DMS153 (cell line): ENCODE measurements at places on chromosomes 5 and 9.

DNA sequence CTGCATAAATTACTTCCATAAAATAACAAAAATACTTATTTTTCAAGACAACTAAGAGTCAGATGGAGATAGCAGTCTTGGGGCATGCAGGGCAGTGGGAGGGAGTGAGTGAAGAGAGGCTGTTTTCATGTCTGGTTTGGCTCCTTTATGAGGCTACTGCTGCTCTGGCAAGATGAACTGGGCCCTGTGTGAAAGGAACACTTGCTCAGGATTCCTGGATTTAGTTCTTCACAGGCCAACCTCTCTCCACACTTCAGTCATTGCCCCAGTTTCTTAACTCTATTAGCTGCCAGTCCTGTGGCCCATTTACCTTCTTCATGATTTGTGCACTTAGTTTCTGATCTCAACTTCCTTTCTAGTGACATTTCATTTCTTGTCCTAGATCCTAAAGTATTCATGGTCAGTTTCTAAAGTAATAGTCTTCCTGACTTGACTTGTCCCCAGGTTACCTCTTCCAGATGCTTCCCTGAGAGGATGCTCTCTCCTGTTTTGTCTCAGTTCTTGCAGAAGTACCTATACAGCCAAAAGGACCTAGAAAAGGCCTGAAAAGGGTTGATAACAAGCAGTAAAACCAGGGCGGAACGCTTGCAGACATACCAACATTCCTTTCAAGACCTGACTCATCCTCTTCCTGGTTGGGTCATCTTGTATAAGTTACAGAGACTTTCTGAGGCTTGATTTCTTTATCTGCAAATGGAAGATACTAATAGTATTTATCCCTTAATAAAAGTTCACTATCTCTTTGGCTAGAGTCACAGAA lies 77.0 kb upstream of the ZFAND5 start:
- DNase-seq: no peak

DNA sequence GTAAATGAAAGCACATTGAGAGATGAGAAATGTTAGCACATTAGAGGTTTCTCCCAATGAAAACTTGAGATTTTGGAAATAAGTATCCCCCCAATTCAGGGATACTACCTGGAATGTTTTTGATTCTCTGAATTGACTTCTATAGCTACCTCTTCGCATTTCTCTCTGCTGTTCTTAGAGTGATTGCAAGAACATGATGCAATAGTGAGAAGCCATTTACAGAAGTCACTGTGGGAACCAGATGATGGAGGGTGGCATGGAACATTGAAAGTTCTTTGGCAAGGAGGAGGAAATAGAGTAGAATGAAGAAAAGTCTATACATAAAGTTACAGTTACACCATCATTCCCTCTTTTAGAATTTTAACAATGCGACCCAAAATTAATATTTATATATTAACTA lies 9.2 kb downstream of the NPR3 start:
- DNase-seq: no peak

GRCh38 chr9:18980189-18980588 lies 52.8 kb downstream of the SAXO1 start:
- DNase-seq: no peak

DNA sequence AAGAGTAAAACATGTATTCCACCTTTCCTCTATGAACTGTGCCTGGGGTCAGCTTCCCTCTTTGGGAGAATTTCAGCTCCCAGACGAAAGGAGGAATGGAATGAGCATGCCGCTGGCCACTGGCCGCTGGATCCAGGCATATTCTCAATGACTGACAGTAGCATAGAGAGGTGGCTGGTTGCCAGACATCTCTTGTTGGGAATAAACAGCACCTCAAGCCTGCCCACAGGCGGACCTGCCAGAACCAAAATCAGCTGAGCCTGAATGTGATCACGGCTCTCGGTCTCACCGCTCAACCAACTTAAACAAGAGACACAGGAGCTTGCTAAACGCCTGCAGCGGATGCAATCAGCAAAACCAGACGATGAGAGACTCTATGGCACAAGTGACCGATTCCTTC lies 20.6 kb downstream of the TBC1D9B start:
- DNase-seq: no peak

- DNase-seq: no peak
Measured at GRCh38 chr5:90379652-90380051, 29.9 kb downstream of the CETN3 start.

DNA sequence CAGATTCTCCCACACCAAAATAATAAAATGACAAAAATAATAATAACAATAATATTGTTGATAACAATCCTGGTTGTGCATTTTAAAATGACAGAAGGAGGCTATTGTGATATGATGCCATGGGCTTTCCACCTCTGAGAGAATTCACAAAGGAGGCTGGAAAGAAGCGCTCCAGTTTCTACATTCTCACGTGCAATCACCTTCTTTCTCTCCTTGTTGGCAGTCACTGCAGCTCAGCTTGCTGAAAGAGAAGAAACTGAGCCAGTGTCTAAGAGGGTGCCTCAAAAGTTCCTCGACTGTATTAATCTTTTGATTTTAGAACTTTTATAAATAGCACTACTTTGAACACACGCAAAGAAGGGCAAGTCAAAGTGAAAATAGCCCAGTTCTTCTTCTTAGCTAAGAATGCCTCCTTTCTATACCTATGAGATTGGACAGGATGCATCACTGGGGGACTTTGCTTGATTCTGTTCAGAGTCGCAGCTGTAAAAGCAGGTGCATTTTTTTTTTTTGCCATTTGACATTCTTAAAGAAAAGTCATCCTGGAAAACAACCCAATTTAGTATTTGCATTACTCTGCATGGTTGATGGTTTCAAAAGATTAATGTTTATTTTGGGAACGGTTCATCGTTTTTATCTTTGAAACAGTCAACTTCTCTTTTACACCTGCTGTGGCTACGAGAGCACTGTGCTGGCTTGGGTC lies 12.4 kb upstream of the SUB1 start:
- DNase-seq: no peak

DNA sequence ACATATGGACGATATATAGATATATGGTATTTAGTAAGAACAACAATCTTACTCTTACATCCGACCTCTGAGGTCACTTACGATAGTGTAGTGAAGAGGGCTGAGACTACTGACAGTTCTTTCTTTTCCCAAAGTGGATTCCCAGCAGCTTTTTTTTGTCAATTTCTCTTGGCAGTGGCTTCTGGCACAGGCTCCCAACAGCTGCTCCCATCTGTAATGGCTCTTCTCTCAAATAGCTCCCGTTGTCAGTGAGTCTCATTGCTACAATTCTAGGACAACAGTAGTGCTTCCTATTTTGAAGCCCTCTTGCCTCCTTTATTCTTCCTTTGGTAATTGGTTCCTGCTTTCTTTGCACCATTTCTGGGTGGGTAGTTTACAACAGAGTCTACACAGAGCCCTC lies 68.4 kb downstream of the SLC25A46 start:
- DNase-seq: no peak

- DNase-seq: no peak
Measured at GRCh38 chr5:82365744-82366228, 87.6 kb upstream of the RPS23 start.

DNA sequence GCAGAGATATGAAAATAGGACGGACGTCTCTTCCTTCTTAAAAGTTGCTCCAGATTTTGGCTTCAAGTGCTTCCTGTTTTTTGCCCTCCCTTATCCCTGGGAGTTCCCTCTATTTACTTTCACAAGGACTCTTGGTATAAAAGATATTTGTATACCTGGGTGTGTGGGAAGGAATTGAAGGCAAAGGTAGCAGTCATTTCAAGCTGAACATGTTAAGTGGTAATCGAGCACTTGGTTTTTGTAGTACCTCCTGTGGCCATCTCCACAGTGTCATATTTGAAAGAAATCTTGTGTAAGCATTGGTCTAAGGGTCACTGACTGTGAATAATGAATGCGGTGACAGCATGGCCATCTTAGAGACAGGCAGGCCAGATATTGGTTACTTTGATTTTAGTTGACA lies 593.6 kb downstream of the MTRR start:
- DNase-seq: no peak

DNA sequence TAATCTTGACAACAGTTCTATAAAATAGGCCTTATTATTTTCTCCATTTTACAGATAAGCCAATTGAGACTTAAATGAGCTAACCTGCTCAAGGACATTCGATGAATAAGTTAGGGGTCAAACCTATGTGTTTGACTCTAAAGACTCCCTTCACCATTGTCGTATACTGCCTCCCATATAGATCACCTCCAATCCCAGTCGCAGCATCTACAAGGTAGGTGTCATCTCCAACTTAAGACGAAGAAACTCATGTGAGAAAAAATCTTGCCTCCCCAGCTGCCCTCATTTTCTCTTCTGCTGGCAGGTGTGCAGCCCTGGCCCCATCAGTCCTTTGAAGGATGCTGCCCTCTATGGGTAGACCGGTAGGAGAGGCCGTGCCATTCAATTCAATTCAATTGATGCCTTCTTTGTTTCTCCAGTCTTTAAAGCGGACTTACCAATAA lies 75.2 kb upstream of the SMARCA2 start:
- DNase-seq: peak; percentile 36

DNA sequence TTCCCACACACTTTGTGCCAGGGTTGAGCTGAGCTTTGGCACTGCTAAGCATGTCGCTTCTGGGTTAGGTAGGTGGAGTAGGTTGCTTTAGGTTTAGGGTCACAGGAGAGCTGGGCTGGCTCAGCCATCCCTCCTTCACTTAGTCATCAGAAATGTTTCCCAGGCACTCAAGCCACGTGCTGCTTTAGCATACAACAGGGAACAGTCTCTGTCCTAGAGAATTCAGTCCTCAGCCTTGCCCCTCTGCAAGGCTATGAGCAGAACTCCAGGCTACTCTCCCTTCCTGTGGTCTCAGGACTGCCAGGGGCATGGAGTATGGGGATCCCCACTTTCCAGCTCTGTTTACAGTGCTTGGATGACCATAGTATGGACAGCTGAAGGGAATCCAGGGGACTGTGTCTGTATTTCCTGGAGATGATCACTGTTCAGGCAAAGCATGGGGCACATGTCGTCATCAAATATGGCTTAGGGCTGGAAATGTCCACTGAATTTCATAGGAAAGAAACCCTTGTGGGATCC lies 7.5 kb upstream of the ANKRD33B start:
- no peak for DNase-seq

GRCh38 chr5:9894571-9895301 lies 264.6 kb upstream of the TAS2R1 start:
- DNase-seq: no peak

- DNase-seq: no peak
Measured at GRCh38 chr5:79686799-79687198, 2.8 kb upstream of the CMYA5 start.

DNA sequence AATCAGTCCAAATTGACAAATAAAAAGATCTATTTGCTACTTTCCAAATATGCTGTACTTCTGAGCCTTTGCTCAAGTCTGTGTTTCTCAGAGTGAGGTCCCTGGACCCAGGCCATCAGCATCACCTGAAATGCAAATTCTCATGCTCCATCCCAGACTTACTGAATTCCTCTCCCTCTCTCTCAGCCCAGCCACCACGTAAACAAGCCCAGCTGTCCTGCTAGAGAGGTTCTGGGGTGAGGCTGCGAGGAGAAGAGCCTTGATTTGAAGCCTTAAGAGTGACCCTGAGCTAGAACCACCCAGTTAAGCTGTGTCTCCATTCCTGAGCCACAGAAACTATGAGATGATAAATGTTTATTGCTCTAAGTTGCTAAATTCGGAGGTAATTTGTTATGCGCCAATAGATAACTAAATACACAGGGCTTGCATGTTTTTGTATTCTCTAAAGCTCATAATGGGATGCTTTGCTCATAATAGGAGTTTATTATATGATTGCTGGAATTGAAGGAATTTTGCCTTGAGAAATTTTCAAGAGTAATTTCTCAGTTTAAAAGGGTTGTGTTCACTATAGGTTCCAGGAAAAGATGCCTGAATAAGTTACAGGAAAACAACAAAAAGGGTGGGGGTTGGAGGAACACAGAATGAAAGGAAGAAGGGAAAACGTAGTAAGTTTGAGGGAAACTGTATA lies 98.9 kb upstream of the SPATA31D4 start:
- no peak for DNase-seq

- DNase-seq: peak; percentile 48
Measured at GRCh38 chr9:86486891-86487837, 133.0 kb upstream of the TUT7 start.

- DNase-seq: no peak
Measured at GRCh38 chr5:135037519-135038204, 3.6 kb upstream of the PITX1 start.

- no peak for DNase-seq
Measured at GRCh38 chr9:75826314-75826713, 64.2 kb upstream of the PCSK5 start.

- DNase-seq: no peak
Measured at GRCh38 chr5:169772256-169772655, 135.2 kb downstream of the DOCK2 start.

- no peak for DNase-seq
Measured at GRCh38 chr5:14040542-14040941, 96.1 kb upstream of the DNAH5 start.

- DNase-seq: no peak
Measured at GRCh38 chr9:128696923-128697707, 5.2 kb upstream of the PKN3 start.

DNA sequence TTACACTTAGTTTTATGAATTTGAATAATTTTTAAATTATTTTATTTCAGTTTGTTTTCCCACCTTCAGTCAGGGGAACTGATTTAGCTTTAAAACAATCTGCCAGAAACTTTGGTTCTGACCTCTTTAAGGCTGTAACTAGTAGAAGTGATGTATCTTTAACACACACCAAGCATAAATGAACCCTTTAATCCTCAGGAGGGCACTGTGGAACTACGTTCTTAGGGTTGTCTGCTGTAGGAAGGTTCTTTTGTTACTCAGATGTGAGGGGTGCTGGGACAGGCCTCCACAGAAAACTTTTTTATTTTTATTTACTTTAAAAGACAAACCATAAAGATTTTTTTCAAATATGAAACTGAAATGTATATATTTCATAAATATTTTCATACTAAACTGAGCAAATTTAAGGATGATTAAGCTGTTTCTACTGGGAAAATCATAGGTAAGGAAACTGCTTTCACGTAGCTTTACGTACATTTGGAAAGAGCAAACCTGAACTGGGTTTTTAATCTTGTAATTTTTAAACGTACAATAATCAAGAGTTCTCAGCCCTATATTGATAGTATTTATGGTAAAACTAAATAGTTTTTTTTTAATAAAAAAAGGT lies 5.3 kb downstream of the KLF4 start:
- peak; percentile 71 for DNase-seq

GRCh38 chr5:84149094-84149493 lies 235.6 kb downstream of the EDIL3 start:
- DNase-seq: no peak

GRCh38 chr9:84397822-84398221 lies 57.3 kb upstream of the SLC28A3 start:
- DNase-seq: no peak
